ENCODE measurements at places on chromosomes 2 and 18.
A peak's percentile ranks its signal among the peaks of the same experiment; 100 is the strongest.

DNA sequence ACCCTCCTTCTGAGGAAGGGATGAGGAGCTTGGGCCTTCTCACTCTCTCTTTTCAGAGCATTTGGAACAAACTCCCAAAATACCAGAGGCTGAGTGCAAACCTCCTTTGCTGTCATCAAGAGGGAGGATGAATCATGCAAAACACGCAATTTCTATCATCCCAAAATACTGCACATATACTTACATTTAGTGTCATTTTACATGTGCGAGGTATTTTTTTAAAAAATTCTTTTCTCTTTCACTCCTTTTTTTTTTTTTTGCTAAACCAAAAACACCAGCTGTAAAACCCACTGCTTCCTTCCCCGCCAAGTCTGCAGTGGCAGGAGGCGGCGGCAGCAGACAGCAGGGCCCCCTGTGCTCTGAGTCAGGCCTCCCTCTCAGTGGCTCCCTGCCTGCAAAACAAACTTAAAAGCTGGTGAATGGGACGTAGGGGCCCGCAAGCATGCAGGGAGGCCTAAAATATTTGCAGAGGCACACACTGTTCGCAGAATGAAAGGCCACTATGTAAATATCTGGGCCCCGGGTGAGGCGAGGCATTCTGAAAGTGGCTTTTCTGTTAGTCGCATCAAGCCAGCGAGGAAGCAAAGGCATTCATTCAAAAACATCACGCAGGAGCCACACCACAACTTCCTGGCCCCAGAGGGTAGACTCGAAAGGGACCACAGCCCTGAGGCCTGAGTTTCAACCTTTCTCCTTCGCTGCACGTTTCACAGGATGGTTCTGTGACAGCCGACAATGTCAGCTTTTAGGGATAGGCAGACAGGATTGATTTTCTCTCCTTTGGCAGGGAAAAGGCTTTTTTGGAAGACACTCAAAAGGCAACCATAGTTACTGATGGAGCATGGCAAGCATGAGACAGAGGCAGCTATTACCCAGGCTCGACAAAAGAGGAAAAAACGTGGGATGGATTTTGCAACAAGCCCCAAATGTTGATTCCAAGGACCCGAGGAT lies 73.4 kb downstream of the ACTR2 start:
- DNase-seq: peak; percentile 44

GRCh38 chr2:96256611-96257113 lies 9.1 kb downstream of the TMEM127 start:
- DNase-seq: no peak

DNA sequence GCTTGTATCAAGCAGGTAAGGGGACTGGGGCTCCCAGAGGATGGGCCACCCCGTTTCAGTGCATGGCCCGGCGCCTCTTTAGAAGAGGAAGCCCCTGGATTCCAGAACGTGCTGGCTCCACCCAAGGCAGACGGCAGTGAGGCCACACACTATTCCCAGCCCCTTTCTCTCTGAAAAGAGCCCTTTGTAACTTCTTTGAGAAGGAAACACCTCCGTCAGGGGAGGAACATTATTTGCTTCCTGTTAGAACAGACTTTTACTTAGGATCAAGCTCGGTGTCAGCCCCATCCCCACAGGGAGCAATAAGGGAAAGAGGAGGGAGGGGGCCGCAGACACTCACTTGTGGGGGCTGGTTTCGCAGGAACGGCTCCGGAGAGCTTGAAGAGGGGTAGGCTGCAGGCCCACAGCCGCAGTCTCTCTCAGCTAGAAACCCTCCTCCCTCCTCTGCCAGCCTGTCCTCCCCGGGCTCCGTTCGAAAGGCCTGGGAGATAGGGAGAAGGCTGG lies 49.6 kb upstream of the RMDN2 start:
- DNase-seq: no peak

GRCh38 chr2:179435566-179435965 lies 170.9 kb upstream of the SESTD1 start:
- DNase-seq: no peak

GRCh38 chr2:182445391-182445965 lies 18.6 kb upstream of the PDE1A start:
- DNase-seq: no peak

- DNase-seq: no peak
These were observed 155.1 kb downstream of the SS18 start for GRCh38 chr18:25935356-25935755.

GRCh38 chr18:48962252-48962993 lies 11.7 kb upstream of the SMAD7 start:
- no peak for DNase-seq

DNA sequence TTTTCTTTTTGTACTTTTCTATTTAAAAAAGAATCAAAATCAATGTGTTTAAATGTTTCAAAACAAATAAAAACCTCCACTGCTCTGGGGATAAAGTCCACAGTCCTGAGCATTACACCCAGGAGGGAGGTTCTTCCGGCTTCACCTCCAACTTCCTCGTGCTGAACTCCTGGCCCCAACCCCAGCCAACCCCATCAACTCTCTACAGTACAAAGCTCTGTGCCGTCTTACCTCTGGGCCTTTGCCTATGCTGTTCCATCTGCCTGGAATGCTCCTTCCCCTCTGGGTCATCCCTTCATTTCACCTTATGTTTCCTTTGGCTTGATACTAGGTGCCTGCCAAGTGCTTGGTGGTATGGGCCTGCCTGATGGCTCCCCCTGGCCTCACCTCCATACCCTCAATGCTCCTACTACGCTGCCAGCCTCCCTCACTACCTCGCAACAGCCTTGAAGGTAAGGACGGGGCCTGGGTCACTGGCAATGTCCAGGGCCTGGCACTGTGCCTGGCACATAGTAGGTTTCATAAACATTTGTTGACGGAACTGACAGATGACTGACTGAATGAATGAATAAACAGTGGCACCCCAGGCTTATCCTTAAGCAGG lies 28.8 kb downstream of the SDC1 start:
- DNase-seq: no peak

DNA sequence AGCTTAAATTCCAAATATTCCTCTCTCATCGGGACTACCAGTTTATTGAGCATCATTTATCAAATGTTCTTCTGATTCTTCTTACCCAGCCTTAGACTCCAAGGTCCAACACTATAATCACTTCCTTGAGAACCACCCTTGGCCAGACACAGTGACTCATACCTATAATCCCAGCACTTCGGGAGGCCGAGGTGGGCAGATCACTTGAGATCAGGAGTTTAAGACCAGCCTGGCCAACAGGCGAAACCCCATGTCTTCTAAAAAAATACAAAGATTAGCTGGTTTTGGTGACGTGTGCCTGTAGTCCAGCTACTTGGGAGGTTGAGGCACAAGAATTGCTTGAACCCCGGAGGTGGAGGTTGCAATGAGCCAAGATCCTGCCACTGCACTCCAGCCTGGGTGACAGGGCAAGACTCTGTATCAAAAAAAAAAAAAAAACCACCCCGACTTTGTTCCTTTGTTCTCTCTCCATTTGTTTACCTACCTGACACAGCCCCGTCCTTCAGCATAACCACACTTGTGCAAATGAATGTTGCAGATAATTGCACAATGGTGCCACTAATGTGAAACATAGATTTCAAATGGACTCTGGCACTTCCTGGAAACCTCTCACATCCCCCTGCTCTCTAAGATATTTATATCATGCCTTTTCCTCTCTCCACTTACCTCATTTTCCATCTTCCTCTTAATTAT lies 38.9 kb upstream of the LPIN2 start:
- no peak for DNase-seq

DNA sequence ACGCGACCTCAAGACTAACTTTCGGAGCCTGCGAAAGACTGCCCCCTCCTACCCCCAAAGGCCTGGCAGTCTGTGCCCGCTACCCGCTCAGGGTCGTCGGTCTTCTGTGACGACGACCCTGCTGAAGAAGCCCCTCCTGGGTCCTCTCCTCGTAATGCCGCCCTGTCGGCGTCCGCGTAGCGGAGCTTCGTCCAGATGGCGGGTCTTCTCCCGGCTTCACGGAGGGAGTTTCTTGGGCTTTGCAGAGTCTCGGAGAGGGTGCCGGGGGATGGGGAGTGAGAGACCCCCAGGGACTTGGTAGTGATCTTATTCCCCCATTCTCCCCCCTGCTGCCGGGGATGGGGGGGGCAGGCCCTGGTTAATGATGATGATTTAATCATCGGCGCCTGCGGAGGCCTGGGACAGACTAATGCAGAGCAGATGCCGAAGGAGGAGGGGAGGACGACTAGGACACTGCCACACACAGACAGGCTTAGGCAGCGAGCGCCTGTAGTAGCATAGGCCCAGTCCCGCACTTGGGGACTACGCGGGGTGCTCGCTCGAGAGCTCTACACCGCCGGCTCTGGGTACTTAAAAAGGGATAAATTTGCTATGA lies 528 bp upstream of the PCGF1 start:
- DNase-seq: no peak

DNA sequence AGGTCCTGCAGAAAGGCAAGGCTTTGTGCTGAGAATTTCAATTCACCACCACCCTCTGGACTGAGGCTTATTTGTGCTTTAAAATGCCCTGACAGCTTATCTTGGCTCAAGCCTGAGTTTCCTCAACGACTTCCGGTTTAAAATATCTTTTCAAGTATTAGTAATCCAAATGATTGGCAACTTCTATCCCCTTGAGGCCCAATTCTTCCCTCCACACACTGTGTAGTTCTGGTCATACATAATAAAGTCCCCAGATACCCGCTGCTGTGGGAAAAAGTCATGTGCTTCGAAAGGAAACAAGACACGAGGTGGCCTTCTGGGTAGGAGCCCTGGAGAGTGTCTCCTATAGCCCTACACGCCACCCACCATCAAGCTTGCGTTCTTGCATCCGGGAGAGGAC lies 393.4 kb downstream of the ALK start:
- DNase-seq: no peak

- no peak for DNase-seq
These were observed 30.9 kb upstream of the IL1R2 start for GRCh38 chr2:101960819-101961337.

- no peak for DNase-seq
These were observed 249.2 kb upstream of the SLC39A10 start for GRCh38 chr2:195407783-195408182.

DNA sequence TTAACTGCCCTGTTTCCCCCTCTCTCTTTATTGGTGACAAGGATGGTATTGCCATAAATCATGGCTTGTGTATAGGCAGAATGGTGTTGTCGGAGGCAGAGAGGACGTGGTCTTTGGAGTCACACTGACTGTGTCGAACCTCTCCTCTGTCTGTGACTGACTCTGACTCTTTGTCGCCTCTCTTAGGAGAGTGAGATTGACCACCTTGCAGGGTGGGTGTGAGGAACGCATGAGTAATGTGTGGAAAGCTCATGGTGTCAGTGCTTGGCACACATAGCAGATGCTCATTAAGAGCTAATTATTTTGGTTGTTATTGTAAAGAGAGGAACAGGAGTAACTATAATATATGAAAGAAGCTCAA lies 145.6 kb downstream of the TTC27 start:
- DNase-seq: no peak

GRCh38 chr2:105669384-105669891 lies 75.3 kb upstream of the NCK2 start:
- DNase-seq: no peak

DNA sequence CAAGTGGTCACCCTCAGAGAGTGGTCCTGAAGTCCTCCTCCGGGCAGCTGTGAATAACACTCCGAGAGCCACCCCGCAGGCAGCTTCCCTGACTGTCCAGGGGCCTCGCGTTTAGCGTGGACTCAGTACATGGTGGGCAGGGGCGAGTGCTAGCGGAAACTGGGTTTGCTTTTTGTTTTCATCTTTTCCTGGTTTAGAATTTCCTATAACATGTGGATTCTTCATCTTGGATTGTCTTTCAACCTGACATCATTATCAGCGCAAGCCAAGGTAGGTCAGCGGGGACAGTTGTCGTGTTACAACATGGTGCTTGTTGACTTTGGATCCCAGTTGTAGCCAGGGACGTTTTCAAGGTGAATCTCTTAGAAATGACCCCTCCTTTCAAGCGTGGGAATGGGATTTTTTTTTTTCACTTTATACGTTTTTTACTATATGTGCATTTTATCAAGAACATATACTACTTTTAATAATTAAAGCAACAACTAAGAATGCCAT lies 20.9 kb downstream of the RMC1 start:
- no peak for DNase-seq

DNA sequence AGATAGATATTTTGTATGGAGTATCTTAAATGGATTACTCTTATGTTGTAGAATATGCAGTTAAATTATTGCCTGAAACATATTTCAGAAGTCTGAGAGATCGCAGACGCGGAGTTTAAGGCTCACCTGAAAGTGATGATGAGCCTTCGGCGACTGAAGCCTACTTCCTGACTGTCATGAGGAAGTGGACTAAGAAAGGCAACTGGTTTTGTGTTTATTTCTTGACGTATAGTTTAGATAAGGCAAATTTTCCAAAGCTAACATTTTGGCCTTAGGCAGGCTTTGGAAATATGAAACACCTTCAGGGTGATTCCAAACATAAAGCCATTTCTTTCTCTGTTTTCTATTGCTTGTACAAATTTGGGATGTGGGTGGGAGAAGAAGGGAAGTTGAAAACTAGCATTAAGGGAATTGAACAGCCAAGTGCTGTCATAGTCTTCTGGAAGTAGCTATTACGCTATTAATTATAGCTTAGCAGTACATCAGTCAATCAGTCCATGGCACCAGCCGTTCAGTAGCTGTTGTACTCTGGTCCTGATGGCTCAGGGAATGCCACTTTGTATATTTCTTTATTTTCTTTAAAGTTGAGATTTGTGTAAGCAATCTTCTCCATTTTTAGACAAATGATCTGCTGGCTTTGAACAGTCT lies 1.5 kb downstream of the GRHL1 start:
- no peak for DNase-seq

DNA sequence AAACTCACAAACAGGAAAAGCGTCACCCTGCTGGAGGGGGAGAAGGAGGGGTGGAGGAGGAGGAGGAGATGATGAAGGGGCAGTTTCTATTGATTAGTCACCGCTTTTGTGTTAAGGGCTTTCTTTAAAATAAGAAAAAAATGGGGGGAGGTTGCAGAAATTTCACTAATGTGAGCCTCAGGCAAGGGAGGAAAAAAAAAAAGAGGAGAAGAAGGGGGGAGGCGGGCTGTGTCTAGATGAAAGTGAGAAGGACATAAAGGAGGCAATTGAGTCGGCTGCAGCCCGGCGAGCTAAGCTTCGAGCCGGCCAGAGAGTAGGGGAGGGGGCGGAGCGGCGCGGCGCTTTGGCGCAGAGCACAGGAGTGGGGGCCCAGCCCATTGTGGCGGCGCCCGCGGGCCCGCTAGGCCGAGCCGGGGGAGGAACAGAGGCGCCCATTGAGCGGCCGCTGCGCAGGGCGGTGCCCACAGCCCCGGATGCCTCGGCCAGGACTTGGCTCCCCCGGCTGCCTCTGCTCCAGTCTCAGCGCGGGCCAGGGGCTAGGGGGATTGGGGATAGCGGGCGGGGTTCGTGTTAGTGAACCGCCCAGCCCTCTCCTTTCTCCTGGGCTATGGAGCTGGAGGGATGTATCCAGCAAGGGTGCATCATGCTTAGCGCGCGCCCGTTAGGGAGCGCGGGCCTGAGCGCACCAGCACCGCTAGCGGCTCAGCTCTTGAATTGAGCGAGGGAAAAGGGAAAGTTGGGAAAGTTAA lies 7.9 kb downstream of the PAX3 start:
- DNase-seq: no peak

- DNase-seq: no peak
These were observed 157.6 kb downstream of the LRATD1 start for GRCh38 chr2:14790041-14790640.

Data from effector CD4-positive, alpha-beta T cell (primary cell).